Vagina (tissue), 2 donors: ENCODE measurements at places on chromosomes 16 and 17.

DNA sequence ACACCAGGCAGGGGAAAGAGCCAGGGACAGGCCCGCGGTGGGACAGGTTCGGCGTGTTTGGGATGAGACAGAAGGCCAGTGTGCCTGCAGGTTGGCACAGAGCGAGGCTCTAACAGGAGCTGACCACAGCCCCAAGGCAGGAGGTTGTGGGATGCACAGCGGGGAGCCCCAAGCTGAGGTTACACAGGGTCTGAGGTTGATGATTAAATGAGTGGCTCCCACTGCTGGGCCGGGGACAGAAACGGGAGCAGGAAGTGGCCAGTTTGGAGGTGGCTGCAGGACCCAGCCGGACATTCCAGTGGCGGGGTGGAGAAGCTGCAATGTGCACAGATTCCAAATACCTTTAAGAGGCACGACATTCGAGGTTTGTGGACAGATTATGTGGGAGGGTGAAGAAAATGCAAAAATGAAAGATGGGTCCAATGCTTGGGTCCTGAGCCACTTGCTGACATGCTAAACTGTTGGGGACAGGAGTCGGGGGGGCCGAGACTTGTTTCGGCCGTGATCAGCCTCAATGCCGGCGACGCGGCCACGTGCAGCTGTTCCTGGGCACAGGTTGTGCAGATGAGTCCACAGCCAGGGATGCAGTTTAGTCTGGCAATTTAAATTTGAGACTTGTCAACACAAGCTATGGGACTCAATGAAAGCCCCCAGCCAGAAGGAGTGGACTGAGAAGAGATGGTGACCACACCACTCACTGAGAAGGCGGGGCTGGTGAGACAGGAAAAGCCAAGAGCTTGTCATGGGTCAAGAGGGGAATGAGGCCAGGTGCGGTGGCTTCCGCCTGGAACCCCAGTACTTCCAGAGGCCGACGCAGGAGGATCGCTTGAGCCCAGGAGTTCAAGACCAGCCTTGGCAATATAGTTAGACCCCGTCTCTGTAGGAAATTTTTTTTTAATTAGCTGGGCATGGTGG lies 8.7 kb downstream of the ENPP7 start:
- no peak for DNase-seq

DNA sequence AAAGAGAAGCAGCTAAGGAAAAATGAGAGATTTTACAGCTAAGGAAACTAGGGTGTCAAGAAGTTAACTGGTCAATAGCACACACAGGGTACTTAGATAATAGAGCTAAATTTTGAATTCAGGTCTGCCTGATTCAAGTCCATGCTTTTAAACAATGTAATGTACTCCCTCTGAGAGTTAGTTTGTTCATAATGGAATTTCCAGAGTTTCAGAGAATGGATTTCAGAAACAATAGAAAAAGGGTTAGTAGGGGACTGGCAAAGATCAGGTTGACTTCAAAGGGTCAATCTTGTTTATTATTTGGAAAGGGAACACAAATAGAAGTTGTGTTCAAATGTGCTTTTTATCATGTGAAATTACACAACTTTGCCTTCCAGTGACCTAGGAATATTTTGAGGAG lies 17.9 kb downstream of the NSRP1 start:
- no peak for DNase-seq

DNA sequence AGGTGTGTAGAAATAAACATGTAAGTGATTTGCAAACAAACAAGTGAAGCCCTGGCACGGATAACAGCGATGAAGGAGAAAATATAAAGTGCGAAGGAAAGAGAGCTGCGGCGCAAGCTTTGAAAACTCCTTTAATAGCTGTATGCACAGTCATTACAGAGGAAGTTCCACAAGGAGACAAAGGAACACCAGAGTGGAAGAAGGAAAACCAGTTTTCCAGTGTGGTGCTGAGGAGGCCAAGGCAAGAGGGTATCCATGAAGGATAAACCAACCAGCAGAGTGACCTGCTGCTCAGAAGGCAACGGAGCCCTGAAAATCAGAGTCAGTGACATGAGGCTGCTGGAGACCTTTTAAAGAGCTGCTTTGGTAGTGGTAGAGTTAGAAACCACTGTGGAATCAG lies 24.4 kb downstream of the METTL16 start:
- DNase-seq, result no peak

DNA sequence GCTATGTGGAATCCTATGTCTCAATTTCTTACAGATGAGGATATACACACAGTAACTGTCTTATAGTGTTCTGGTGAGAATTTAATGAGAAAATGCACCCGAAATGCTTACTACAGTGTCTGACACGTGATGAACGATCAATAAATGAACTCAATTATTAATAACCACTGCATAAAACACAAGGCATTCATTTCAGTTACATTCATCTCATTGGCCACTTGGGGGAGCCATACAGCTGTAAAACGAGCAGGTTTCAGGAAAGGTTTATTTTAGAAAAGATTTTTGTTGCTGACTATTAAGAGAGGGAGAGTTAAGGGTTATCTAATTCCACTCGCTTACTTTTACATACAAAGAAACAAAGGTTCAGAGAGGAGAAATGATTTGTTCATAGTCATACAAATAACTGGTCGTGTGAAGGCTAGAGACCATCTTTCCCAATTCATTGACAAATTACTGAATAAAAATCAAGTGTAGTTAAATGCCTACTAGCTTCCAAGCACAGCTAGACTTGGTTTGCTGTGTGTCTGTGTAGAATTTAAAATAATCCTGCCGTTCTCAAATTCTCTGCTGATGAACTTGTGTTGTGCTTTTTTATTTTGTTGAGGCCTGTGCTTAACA lies 160.1 kb downstream of the MAP2K4 start:
- DNase-seq, result no peak

DNA sequence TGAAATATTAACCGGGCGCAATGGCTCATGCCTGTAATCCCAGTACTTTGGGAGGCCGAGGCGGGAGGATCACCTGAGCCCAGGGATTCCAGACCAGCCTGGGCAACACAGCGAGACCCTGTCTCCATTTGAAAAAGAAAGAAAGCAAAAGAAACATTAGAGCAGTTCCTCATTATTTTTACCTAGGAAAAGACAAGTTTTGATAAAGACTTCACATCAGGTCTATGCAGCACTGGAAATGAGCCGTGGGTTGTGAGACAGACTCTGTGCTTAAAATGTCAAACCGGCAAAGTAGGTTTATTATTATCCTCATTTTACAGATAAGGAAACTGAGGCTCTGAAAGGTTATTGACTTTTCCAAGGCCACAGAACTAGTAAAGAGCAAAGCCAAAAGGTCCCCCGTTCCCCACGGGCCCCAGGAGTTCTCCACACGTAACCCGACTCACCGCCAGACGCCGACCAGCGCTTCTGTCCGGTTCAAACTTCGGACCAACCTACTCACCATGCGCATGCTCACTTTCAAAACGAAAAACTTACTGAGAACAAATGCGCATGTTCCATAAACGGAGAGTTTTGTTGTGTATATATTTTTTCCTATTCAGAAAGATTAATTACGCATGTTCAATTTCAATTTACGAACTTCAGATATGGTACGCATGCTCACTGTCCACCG lies 356 bp downstream of the TUBD1 start:
- no peak for DNase-seq

GRCh38 chr17:73444021-73444420 lies 132.2 kb upstream of the CDC42EP4 start:
- no peak for DNase-seq

DNA sequence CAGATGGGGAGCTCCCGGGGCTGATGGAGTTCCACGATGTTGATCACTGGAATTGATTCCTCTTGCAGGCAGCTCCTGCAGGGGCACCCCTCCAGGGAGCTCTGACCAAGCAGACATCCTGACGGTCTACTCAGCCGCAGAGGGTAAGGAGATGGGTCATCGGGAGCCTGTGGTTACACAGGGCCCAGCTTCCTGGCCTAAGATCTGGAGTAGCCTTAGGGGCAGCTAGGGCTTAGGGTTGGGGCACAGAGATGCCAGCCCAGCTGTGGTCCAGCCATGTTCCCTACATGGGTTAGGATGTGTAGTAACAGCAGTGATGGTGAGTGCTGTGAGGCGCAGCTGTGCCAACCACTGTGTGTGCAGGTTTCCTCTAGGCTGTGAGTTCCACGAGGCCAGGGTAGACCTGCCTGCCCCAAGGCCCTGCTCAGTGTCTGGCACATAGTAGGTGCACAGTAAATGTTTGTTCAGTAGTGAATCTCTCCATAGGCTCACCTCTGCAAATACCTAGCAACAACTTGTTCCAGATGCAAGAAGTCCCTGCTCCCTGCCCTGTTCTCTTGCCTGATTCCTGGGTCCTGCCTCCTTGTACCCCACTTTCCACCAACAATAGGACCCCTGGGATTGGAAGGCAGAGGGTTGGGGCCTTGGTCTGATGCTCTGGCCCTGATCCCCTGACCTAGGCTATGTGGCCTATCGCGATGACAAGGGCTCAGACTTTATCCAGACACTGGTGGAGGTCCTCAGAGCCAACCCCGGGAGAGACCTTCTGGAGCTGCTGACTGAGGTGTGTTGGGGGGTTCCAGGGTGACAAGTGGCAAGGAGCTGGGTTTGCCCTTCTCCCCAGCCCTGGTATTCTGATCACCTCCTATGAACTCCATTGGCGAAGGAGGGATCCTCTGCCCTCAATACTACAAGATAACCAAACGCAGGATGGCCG lies 13.7 kb downstream of the ZNF213 start:
- DNase-seq, result no peak

GRCh38 chr17:14119546-14119945 lies 50.2 kb downstream of the COX10 start:
- DNase-seq, result no peak

GRCh38 chr17:73291260-73291801 lies 20.5 kb downstream of the CDC42EP4 start:
- no peak for DNase-seq

GRCh38 chr17:78351449-78352006 lies 8.3 kb downstream of the SOCS3 start:
- no peak for DNase-seq

DNA sequence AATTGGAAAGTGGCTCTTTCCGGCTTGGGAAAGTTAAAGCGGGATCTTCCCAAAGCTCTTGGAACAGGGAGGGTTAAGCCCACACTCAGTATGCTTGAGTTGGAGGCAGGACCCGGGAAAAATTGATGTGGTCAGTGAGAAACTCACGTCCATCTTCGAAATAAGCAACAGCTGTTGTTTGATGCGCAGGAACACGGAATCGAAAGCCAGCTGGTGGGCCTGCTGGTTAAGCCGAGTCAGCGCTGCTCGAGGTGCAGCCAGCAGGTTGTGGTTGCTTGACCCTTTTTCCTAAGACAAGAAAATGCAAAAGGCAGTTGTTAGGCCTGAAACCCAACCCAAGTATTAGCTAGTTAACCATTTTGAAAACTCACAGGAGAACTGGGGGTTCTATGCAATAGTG lies 49.4 kb downstream of the COG7 start:
- no peak for DNase-seq

DNA sequence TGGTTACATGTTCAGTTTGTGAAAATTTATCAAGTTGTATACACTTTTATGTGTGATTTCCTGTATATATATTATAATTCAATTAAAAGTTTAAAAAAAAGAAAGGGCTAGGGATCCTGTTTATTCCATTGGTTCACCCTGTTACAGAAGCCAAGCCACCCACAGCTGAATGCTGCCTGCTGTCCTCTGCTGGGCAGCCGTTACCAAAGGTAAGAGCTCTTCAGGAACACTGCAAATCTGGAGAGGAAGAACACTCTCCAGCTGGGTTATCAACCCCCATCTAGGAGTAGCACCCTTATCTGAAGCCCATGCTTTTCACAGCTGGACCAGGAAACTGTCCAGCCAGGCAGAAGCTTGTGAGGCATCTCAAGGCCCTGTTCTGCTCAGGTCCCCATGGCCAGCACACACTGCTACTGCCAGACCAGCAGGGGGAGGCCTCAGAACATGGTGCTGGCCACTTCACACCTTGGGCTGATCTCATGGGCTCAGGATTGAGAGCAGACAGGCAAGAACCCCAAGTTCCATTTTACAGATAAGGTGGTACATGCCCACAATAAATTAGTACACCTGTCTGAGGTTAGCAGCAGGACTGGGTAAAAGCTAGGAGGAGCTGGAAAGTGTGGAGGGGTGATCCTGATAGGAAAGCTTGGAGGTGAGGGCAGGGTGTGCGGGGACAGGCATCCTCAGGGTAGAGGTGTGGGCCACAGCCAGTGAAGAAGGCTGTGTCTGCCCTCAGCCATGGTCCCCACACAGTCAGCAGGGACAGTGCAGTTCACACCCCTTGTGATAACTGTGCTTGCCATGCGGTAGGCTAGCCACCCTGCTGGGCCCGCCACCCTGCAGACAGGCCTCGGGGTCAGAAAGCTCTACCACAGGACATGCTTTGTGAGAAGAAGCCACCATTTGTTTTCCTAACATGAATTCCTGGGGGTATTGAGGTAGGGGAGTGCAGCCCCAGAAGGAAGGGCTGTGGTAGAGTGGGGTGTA lies 54.3 kb upstream of the SREBF1 start:
- no peak for DNase-seq

- no peak for DNase-seq
Observed at GRCh38 chr16:67613808-67614207, 31.1 kb upstream of the CARMIL2 start.

DNA sequence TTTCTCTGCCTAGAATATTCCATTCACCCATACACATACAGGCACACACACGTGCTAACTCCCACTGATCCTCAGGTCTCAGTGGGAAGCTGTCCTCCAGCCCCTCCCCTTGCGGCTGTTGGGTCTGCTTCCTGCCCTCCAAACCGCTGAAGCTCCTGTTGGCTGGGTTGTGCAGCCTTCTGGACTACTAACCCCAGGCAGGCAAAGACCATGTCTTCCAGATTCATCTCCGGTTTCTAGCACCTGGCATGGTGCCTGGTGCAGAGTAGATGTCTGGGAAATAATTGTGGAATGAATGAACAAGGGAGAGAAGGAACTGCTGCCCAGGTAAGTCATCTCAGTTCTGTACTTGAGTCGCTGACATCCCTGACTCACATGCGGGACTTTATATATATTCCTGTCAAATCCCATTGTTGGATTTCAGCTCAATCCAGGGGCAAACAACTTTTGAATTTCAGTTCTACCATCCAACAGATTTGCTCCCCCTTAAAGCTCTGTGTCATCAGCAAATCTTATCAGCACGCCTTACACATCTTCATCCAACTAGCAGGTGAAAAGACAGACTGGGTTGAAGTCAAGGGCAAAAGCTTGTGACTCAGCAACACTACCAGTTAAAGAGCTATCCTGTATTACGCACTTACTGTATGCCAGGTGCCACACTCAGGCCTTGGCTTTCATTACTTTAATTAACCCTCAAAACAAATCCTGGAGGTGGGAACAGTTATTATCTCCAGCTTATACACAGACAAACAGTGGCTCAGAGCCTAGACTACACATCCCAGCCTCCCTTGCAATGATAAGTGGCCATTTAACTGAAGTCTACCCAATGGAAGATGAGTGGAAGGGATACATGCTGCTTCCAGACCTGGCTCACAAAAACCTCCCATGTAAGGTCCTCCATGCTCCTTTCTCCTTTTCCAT lies 51.1 kb downstream of the SRCIN1 start:
- DNase-seq, result no peak

DNA sequence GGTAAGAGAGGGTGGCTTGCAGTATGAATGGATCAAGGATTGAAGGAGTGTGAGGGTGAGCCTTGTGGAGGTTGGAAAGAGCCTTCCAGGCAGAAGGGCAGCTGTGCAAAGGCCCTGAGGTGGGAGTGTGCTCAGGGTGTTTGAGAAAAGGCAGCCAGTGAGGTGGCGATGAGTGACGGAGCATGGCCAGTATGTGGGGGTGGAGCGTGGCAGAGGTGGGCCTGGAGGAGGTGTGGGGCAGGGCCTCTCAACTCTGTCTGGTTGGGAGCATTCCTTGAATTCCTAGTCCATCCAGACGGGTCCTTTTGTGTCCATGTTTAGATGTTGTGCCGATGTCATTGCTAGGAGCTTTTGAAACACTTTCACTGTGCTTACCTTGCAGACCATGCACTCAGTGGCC lies 51.3 kb downstream of the EPN2 start:
- DNase-seq, result no peak
